NCI-H1417 (cell line): ENCODE measurements at places on chromosomes 13 and 19.
A peak's percentile ranks its signal among the peaks of the same experiment; 100 is the strongest.

DNA sequence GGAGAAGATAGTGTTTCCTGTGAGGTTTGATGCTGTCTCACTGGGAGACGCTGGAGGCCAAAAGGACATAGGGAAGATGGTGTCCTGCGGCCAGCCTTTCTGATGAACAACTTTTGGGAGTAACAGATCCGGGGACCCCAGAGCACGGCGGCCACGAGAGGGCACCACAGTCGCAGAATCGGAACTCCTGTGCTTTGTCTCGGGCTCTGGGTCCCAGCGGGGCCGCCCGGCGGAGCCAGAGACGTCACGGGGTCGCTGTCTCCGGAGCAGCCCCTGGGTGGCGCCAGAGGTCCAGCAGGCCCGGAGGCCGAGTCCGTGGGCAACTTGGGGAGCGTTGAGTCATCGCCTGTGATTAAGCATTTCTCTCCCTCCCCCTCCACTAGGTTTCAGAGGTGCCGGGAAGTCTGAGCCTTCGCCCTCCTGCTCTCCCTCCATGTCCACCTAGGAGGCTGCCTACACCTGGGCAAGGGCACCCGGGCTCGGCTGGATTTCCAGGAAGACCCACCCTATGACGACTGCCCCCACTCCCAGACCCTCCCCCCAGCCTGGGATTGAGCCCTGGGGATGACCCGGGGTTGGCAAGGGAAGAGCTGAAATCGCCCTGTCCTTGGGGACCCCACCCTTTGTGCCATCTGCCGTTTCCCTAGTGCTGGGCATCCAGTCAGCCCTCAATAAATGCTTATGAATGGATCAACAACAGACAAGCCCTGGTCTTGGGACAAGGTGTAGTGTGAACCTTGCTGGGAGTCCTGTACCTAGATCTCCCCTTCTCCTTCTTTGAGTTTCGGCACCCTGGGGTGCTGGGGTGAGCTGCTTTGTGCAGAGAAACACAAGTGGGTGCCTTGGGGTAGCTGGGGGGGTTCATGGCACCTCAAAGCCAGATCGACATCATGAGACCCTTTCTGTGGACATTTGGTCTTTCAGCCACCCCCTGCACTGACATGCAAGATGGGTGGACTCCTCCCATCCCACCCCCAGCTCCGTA, 3.4 kb downstream of the NANOS3 start:
- DNase-seq = peak; percentile 97

DNA sequence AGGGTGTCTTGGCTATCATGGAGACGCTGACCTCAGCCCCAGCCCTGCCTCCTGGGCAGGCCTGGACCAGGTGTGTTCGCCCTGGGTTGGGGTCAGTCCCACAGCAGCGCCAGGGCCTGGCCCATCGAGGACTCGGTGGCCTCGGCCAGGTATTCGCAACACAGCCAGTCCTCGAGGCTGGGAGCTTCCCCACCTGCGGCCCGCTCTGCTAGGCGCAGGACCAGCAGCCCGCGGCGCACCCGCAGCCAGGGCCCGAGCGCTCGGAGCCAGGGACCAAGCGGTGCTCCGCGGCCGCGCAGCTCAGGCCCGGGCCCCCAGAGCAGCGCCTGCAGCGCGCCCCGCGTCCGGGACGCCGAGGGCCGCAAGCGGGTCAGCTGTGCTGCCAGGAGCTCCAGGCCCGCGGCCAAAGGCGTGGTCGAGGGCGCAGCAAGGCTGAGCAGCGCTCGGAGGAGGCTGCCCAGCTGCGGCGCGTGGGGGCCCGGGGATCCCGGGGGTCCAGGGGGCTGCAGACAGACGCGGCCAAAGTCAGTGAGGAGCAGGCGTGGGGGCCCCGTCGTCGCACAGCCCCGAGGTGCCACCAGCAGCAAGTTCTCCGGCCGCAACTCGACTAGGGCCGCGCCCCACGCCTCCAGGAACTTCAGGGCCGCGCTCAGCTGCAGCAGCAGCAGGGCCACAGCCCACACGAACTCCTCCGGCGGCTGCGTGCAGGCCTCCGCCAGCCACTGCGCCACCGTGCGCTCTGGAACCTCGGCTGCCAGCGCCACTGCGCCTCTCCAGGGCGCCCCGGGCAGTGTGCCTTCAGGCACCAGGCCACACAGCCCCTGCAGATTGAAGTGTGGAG, 6.2 kb downstream of the PEAK3 start:
- no peak for DNase-seq

DNA sequence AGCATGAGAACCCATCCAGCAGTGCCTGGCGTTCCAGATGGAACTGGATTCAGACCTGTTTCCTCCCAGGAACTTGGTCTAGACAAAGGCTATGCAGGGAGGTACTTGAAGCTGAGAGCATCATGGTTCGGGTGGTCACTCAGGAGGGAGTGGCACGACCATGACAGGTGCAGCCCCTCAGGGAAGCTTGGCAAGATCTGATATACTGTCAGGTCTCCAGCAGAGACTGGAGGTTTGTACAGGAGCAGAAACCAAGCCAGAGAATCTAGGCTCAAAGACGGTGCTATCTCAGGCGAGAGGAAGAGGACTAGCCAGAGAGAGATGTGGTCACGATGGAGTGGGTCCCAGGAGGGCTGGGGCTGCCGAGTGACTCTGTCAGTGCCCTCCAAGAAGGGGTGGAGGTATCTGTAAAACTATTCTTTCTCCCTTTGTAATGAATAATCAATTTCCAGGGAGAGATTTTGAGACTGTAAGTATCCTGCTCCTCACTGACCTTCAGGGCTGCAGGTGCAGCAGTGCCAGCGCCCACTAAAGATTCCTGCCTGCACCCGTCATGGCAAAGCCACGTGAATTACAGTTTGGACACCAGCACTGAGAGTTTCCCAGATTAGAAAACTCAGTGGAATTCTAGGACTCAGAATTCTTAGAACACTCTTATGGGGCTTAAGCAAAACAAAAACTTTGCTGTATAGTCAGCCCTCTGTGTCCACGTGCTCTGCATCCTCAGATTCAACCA, 10.2 kb upstream of the DCUN1D2 start:
- no peak for DNase-seq

DNA sequence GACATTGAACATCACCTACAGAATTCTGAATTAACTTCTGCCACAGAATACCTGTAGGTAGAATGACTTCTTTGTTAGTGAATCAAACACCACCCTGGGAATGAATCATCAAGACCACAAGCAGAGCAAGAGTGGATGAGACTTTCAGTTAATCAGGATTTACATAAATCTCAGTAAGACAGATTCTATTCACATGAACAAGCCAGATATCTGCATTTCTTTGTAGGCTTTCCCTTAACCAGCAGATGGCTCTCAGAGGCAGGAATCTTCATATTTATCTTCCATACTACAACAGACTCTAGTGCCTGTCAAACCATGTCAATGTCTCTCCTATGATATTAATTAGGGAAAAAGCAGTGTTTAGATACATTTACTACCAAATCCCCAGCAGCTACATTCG, 412.1 kb downstream of the KLF12 start:
- peak; percentile 23 for DNase-seq

GRCh38 chr19:40322951-40323615, 25.1 kb downstream of the C19orf47 start:
- DNase-seq = no peak

GRCh38 chr19:15282311-15282705, 50.0 kb downstream of the BRD4 start:
- peak; percentile 68 for DNase-seq

GRCh38 chr19:4639531-4640246, 373 bp downstream of the TNFAIP8L1 start:
- DNase-seq = peak; percentile 59

DNA sequence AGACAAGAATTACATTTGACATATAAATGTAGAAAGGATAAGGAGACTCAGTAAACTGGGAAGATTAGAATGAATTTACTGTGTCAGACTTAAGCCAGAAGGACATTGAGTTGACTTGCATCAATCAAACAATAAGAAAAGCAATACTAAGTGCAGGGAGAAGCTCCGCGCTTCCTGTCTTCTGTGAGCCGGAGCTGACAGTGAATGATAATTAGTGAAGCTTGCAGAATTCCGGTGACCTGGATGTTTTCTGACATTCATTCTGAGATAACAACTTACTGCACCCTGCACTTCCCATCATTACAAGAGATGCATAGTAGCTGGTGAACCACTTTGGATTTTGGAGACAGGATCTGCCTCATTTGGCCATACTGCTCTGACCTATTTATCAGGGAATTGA, 469.2 kb upstream of the PCDH20 start:
- no peak for DNase-seq

DNA sequence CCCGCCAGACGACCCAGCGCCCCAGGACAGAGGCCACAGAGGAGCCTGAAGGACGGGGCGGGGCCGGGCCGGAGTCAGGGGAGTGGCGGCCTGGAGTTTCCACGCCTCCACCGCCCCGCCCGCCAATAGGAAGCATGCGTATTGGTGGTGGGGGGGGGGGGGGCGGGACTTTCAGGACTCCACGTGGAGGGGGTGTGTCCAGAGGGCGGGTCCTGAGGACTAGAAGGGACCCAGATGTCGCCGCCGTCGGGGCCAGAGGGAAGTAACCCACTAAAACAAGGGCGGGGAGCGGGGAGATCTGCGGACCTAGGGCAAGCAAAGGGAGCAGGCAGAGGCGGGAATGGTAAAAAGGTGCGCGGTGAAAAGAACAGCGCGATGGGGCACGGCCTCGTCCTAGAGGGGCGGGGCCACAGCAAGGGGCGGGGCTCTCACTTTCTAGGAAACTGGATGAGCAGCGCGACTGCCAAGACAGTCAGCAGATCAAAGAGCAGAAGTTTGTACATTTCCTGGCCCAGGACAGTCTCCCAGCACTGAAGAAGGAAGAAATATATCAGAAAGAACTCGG, 2.8 kb upstream of the LENG1 start:
- peak; percentile 82 for DNase-seq

DNA sequence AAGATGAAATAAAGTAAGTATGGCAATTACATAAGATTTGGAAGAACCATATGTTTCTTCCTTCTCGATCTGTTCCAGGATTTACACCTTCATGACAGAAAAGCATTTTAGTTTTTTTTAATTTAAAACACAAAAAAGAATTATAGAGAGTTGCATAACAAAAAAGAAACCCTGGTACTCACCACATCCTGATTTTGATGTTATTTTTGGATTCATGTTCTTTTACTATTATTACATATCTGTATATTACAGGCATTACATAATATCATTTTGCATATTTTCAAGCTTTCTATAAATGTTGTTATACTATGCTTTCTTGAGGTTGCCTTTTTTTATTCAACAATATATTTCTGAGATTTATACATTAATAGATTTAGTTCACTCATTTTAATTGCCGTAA, 6.7 kb upstream of the KATNAL1 start:
- DNase-seq = no peak

DNA sequence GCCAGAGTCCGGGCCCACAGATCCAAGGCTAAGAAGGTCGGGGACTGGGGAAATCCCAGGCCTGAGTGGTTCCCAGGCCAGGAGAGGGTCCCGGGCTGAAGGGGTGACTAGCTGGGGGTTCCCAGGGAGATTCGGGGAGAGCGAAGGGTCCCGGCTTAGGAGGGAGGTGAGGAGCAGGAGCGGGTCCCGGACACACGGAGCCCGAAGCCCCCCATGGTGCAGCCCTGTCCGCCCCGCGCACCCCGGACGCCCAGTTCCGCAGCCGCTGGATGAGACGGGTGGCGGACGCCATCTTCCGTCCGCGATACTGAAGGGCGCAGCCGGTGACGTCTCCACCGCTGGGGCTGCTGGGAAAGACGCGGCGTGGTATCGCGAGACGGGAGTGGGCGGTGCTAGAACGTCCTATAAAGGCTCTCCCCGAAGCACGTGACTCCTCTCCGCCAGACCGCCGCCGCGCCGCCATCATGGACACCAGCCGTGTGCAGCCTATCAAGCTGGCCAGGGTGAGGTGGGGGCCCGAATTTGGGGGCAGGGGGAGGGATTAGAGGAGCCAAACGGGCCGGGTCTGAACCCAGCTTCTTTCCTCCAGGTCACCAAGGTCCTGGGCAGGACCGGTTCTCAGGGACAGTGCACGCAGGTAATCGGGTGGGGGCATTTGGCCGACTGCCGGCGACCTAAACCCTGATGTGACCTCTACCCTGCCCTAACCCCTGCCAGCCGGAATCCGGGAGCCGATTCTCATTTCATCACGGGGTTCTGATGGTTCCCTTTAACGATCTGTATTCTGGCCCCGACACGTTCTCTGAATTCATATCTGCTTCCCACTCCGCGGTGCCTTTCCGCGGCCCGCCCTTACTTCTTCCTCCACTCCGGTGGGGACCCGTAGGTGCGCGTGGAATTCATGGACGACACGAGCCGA, at the start of the genes NDUFA7 and RPS28:
Gene NDUFA7 (minus strand): TSS at position 309 of the 919 bp plus-strand sequence. CDS start 17 bp downstream, at position 292.
Gene RPS28 (plus strand): TSS at position 430 of the 919 bp plus-strand sequence. CDS start 35 bp downstream, at position 465.
- peak; percentile 88 for DNase-seq

GRCh38 chr19:57642396-57643046, 9.6 kb downstream of the ZNF211 start:
- DNase-seq = peak; percentile 21

GRCh38 chr13:27967203-27967735, 1.8 kb downstream of the CDX2 start:
- DNase-seq = no peak

DNA sequence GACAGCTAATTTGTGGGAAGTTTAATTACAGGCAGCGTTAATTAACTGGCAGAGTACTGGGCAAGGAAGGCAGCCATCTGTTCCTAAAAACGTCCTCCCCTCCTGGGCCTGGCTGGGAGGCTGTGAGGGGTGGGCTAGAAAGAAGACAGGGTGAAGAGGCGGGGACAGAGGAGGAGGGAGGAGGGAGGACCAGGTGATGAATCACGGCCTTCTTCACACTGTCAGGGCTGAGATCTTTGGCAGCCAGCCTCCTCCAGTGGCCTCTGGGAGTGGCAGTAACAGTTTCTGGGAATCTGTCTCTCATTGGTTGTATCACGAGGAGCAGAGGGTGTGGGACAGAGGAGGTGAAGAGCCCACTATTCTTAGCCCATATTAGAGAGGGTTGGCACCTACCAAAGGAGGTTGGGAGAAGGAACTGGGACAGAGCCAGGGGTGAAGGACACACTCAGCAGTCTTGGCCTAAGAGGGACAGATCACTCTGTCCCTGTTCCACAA, 9.6 kb upstream of the ZNRF4 start:
- DNase-seq = peak; percentile 43

DNA sequence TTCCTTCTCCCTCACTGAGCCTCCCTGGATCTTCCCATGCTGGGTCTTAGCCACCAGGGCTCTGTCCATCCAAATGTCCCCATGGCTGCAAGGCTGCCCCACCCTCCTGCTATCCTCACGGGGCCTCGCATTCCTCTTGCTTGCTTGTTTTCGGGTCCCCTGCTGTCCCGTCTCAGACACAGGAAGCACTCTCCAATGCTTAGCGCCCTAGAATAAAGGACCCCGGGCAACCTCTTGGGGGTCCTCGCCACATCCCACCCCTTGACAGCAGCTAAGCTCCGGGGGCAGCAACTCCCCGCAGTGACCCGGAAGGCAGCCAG, 23.7 kb downstream of the SH3GL1 start:
- no peak for DNase-seq

GRCh38 chr19:48806818-48807589, 3.8 kb downstream of the BCAT2 start:
- no peak for DNase-seq

- no peak for DNase-seq
Measured at GRCh38 chr19:8681345-8682029, 17.1 kb downstream of the ACTL9 start.
